ENCODE measurements at places on chromosomes 3 and 15.

DNA sequence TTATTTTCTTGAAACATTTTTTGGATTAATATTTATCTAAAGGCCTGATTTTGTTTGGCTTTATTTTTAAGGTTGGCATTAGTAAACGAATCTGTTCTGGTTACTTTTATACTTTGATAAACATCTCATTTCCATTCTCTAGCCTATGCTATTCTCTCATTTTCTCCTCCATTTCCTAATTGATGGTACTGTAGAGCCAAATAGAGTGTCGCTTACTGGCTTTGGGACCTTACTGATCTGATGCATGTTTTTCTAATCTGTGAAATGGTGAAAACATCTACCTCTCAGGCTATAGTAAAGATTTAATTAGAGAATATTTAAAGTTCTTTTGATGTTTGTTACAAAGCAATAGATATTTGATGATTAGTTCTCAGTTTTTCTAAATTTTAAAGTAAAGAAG is 1.6 kb downstream of the LNP1 start:
- DNase-seq, result no peak

DNA sequence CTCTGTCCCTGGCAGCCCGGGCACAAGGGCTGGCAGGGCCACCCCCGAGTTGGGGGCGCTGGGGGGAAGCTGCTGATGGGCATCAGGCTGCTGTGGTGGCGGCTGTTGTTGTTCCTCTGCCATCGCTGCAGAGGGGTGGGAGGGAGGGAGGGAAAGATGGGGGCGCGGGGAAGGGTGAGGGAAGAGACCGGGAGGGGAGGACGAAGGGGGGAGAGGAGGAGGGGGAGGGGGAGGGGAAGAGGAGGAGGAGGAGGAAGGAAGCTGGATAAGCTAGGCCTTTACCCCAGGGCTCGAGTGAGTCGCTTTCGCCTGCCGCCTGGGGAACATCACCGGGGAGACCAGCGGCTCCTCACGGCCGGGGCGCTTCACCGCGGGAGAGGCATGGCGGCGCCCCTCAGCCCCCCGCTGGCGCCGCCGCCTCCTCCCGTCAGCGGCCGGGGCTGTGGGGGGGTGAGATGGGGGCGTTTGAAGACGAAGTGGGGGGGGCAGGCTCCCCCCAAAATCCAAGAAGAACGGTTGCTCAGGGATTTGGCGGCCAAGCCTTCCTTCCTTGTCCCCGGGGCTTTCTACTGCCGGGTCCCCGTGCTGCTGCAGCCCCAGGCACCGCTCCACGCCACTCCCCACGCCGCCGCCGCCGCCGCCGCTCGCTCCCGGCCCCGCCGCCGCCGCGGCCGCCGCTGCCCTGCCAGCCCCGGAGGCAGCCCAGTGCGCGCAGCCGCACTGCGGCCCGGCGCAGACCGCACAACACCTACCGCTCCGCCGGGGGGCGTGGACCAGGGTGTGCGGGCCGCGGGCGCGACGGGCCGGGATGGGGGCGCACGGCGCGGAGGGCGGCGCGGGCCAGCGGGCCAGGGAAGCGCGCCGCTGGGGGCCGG is at the start of gene RFX7:
Gene RFX7, minus strand, starts transcription at position 717 of the 875 bp plus-strand sequence. Its CDS starts 594 bp downstream, at position 123.
- peak; percentile 94 for DNase-seq

DNA sequence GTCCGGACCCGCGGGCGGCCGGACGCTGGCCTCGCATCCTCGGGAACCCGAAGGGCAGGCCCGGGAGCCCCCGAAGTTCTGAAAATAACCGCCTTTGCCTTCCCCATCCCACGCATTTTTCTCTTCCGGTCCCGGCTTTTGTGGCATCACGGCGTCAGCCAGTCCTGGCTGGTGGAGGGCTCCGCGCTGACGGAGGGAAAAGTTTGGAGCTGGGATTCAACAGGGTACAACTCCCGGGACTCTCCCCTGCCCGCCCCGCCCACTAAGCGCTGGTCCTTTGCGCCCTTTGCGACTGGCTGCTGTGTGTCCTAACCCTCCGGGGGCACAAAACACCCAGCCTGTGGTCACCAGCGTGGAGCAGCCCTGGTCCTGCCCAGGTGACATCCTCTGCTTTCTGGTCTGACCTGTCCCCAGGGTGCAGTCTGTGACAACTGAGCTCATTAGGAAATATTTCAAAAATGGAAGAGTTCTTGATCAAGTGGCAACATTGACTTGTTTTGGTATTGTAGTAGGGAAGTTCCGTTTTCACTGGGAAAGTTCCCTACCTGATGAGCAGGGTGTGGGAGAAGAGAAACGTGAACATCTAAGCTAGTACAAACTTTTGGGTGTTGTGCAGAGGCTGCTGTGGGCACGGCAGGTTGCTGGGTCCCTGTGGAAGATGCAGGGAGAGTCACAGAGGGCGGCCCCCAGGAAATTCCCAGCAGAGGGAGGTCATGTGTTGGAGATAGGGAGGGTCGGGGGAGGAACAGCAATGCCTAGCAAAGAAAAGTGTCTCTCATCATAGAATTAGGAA is 775 bp downstream of the ARNT2 start:
- no peak for DNase-seq

DNA sequence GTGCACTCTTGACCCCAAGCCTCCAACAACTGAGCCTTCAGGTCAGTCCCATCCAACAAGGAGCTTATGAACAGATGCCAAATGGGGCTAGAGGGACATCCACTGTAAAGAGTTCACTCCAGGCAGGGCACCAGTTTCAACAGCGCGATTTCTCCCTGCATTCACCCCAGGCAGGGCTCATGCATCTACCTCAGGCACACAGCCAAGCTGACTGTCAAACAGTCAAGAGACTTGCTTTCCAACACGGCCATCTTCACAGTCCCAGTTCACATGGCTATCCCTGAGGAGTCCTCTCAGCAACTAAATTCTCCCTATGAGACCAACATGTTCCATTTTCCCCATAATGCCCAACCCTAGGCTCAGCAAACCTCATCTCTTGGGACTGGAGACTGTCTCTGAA is 17.7 kb downstream of the SLC25A20 start:
- no peak for DNase-seq

GRCh38 chr3:195853036-195853435 is 41.3 kb upstream of the MUC4 start:
- no peak for DNase-seq

GRCh38 chr3:120300971-120301370 is 15.9 kb upstream of the GPR156 start:
- no peak for DNase-seq

DNA sequence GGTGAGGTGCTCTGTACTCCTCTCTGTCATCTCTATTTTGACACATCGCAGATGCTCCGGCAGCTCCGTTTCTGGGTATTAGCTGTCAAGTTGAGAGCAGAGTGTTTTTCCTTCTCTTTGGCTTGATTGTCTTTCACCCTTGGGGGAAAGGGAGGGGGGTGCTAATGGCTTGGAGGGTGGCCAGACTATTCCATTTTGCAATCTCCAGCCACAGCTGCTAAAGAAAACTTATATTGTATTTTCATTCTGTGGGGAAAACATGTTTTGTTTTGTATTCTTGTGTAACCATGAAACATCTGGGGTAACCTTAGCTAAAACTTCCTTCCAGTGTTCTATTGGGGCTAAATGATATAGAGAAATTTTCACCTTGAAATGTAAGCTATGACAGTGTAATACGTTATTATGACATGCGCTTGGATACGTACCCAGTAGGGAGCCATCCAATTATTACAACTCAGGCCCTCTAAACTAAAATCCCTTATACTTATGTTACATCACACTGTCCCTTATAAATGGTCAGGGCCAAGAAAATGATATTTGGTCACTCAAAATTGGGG is 14.0 kb upstream of the LARP6 start:
- no peak for DNase-seq

- no peak for DNase-seq
Measured at GRCh38 chr3:68136411-68136810, 482.0 kb upstream of the SUCLG2 start.

DNA sequence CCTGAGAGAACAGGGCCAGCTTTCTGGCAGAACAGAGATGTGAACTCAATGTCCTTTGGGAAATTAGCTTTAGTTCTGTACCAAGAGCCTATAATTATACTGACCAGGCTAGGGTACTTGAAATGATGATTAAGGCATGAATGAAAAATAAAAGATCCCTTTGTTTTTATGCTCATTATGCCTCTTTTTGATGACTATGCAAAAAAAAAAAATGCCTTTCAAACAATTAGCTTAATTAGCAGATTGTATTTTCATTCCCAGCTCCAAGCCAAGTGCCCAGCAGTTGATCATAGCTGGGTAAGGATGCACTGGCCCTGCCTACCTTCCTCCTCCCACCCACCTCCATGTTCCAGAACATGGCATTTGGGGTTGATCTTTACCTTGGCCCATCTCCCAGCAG is 56.8 kb downstream of the LYZL4 start:
- DNase-seq, result no peak

DNA sequence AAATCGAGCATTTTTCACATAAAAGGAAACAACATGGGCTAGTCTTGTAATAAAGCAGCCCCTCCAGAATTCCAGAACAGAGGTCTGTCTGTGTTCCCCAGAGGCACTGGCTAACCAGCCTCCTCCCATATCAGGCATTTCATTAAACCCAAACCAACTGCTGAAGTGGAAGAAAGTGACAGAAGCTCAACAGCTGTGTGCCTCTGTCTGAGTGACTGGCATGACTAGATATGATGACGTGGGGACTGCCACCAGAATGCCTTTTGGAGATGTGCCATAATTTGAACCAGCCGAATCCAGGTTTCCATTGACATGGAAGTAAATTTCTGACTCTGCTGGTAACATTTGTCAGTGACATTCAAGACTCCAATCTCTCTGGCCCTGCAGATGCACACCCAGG is 8.7 kb downstream of the LIMD1 start:
- no peak for DNase-seq

DNA sequence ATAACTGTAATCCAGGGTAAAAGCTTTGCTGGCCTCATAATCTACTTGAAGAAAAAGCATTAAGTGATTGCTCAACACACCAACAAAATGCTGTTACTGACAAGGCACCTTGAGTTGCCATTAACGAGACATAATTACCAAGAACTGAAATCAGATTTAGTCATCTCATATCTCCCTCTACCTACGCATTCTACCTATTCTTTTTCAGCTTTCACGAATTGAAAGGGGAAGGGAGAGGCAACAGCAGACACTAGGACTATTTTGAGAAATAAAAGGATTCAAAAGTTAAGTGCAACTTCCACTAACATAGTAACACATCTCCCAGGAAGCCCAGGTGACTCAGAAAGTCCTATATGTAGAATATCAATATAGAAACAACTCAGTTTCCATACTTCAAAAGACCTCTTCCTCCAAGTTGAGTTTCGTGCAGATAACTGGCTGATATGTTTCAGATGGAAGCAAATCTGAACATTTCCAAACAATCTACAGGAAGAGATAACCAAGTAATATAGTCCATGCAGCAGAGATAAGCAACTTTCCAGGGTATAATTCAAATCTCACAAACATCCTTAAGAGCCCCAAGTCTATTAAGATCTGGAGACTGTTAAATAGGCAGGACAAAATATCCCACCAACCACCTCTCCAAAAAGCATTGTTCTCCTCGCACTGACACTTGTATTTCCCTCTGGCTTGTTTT is 1.9 kb downstream of the OSBPL10 start:
- no peak for DNase-seq

- DNase-seq, result no peak
Measured at GRCh38 chr15:91912336-91912735, 58.8 kb downstream of the SLCO3A1 start.

DNA sequence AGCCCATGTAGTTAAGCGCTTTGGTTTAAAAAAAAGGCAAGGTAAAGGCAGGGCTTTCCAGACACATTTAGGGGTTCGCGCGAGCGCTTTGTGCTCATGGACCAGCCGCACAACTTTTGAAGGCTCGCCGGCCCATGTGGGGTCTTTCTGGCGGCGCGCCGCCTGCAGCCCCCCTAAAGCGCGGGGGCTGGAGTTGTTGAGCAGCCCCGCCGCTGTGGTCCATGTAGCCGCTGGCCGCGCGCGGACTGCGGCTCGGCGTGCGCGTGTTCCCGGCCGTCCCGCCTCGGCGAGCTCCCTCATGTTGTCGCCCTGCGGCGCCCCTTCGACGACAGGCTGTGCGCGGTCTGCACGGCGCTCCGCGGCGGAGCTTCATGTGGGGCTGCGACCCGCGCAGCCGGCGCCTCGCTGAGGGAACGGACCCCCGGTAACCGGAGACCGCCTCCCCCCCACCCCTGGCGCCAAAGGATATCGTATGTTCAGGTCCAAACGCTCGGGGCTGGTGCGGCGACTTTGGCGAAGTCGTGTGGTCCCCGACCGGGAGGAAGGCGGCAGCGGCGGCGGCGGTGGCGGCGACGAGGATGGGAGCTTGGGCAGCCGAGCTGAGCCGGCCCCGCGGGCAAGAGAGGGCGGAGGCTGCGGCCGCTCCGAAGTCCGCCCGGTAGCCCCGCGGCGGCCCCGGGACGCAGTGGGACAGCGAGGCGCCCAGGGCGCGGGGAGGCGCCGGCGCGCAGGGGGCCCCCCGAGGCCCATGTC is 927 bp downstream of the SMAD6 start:
- no peak for DNase-seq

DNA sequence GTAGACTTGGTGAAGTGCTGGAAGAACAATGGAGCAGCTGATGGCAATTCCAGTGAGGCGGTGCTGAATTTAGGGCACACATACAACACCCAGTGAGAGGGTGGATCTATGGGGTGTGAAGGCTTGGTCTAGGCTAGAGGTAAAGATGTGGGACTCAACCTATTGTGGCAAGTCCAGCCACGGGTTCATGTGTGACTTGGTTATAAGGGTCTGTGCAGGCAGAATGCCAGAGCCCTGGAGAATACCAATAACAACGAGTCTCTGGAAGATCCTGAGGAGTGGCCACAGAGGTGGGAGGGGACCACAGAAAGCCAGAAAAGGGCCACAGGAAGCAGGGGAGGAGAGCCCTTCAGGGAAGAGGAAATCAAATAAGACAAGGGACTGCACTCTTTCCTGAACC is 55.0 kb downstream of the VGLL4 start:
- no peak for DNase-seq

DNA sequence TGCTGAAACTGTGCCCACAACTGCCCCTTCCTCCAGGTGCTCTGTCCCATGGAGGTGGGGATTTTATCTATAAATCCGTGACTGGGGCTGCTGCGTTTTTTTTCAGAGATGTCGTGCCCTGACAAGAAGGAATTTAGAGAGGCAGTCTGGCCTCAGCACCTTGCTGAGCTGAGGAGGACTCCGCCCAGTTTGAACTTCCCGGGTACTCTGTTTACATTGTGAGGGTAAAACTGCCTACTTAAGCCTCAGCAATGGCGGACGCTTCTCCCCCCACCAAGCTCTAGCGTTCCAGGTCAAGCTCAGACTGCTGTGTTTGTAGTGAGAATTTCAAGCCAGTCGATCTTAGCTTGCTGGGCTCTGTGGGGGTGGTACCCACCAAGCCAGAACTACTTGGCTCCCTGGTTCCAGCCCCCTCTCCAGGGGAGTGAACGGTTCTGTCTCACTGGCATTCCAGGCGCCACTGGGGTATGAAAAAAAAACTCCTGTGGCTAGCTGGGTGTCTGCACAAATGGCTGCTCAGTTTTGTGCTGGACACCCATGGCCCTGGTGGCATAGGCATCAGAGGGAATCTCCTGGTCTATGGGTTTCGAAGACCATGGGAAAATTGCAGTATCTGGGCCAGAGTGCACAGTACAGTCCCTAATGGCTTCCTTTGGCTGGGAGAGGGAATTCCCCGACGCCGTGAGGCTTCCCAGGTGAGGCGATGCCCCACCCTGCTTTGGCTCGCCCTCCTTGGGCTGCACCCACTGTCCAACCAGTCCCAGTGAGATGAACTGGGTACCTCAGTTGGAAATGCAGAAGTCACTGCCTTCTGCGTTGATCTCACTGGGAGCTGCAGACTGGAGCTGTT is 68.5 kb upstream of the SGO1 start:
- no peak for DNase-seq

Measured in D341Med (cell line).